ENCODE measurements at places on chromosomes 6 and 20.

- no peak for DNase-seq
These were observed 202.1 kb upstream of the HEY2 start for GRCh38 chr6:125547381-125547780.

GRCh38 chr6:56430629-56431600 is 183.5 kb upstream of the COL21A1 start:
- no peak for DNase-seq

DNA sequence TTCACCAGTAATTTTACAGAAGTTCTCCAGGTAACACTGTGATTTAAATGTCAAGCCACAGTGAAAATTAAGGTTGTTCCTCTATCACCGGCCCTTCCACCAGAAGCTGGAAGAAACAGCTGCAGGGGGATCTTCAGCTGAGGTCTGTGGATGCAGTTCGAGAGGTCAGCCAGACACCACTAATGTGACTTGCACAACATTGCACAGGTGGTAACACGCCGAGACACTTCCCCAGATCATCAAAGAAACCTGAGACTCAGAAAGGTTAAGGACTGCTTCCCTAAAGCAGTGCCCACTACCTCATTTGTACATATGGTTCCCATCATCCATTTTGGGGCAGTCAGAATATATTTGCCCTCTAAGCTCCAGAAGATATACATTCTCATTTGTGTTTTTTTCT is 8.1 kb upstream of the SERPINB9 start:
- no peak for DNase-seq

DNA sequence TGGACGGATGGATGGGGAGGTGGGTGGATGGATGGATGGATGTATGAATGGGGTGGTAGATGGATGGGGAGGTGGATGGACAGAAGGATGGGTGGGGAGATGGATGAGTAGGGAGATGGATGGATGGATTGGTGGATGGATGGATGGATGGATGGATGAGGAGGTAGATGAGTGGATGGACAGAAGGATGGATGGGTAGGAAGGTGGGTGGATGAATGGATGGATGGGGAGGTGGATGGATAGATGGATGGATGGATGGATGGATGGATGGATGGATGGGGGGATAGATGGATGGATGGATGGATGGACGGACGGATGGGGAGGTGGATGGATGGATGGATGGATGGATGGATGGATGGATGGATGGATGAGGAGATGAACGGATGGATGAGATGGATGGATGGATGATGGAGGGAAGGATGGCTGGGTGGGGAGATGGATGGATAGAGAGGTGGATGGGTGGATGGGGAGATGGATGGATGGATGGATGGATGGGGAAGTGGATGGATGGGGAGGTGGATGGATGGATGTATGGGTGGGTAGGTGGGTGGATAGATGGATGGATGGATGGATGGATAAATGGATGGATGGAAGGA is 7.2 kb downstream of the EEF1A2 start:
- no peak for DNase-seq

DNA sequence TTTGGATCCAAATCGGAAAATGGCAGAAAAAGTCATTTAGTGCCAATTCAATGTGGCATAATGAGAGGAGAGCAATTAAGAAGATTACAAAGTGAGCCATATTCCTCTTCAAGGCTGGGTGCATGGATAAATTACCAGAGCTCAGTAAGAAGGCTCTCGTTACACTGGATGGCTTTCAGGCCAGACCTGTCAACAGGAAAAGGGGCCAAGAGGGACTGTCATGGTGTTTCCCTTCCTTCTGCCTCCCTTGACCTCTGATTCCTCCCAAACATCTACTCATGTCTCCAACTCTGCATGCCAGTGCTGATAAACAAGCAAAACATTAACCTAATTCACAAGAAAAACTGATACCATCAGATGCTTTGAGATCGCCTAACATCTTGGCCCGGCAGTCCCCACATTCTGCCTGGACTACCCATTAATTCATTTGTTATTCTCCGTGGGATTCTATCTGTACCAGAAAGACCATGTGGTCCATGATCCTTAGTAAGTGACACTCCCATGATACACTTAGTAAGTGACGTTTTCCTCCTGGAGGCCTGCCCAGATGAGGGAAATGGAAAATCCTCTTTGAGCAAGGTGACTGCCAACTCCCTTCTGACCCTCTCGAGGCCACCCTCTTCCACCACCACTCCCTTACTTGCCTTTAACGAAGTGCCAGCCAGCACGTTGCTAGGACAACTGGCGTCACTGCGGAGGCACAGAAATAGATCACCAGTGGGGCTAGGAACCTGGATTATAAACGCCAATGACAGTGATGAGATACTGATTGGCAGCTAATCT is 239.2 kb downstream of the GMPR start:
- no peak for DNase-seq

DNA sequence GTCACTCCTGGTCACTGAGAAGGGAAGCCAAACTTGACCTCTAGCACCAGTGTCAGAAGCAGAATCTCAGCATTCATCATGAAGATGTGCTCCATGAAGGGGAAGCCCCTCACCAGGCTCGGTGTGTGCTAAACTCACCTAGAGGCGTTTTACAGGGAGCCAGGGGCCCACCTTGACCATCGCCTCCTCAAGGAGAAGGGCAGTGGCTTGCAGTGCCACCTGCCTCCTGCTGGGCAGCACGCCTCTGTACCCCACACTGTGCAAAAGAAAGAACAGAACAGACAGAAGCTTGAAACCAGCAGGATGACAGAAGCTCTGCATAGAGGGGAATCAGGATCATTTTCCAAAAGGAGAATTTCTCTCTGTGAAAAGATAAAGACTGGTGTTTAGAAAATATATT is 39.7 kb downstream of the NOX3 start:
- no peak for DNase-seq

- DNase-seq: no peak
These were observed 137.7 kb downstream of the LRRC1 start for GRCh38 chr6:53932516-53932915.

GRCh38 chr20:39799366-39799965 is 837.3 kb downstream of the DHX35 start:
- DNase-seq: no peak

- DNase-seq: no peak
These were observed 262.3 kb upstream of the PLN start for GRCh38 chr6:118285791-118286190.

DNA sequence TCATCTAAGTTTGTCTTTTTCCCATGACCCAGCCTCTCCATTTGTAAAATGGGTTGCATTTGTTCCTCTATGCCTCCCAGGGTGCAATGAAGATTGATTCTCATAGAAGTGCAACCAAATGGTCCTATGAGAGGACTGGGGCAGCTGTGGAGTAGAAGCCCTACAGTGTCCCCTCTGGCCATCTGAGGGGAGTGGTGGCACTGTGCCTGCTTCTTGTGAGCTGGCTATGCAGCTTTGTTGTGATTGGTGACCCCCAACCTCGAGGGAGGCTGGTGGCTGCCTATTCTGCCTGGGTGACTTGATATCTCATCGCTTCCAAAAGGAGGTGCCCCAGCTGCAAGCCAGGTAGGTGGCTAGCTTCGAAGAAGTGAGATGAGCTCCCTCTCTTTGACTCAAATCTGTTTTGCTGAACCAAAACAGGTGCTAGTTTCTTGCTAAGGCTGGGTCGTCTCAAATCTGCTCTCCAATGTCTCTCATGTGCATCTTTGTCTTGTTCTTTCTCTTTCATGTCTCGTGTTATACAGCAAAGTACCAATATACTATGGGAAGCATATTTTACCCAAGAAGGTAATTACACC is 33.9 kb downstream of the TXLNB start:
- DNase-seq: no peak

- DNase-seq: no peak
These were observed 39.5 kb downstream of the CITED2 start for GRCh38 chr6:139334806-139335446.

DNA sequence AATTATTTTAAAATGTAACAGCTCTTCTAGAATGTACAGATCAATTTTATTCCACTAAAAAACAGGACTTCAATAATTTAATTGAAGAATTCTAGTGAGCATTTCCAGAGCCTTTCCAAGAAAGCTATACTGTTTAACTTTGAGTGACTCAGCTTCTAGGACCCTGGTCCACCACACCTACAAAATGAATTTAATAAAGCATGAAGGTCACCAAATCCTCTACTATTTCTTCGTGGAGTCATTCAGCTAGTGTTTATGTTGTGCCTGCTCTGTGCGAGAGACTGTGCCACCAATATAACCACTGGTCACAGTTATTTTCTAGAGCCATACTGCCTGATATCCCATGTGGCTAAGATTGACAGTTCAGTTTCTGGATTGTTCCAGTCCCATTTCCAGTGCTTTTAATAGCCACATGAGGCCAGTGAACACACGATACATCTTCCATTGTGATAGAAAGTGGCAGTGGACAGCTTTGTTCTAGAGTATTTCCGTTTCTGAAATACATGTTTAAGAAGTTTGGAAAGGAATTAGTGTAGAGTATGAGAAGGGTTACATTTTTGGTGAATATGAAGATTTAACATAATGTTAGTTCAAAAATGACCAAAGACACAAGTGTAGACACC is 160.7 kb downstream of the MTHFD1L start:
- no peak for DNase-seq

- no peak for DNase-seq
These were observed 44.3 kb downstream of the CTCFL start for GRCh38 chr20:57480444-57481160.

- no peak for DNase-seq
These were observed 2.0 kb downstream of the AGER start for GRCh38 chr6:32181915-32182529.

- no peak for DNase-seq
These were observed 13.6 kb downstream of the BAK1 start for GRCh38 chr6:33566182-33567084.
